ENCODE measurements at places on chromosomes 5 and 9.

- no peak for DNase-seq
Measured at GRCh38 chr9:36152741-36153438, 16.3 kb upstream of the CCIN start.

DNA sequence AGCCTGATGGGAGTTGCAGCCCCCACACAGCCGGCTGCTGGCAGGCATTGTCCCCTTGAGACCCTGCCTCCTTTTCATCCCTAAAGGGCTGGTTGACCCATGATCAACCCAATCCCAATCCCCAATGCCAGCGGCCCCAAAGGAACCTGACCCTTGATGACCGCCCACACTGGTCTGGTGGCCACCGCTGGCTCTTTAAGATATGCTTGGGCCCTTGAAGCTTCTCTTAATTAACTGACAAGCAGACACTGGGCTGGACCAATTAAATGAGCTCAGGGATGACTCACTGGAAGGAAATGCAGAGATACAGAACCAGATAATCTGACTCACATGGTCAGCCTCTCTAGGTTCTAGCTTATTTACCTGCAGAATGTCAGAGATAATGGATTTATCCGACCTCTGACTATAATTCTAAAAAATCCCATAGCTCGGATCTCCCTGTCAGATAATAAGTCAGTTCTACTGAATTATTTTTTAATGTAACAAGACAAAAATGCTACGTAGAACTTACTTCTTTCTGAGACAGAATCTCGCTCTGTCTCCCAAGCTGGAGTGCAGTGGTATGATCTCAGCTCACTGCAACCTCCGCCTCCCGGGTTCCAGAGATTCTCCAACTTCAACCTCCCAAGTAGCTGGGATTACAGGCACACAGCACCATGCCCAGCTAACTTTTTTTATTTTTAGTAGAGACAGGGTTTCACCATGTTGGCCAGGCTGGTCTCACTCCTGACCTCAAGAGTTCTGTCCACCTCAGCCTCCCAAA, 11.1 kb upstream of the MLANA start:
- DNase-seq: peak; percentile 94

DNA sequence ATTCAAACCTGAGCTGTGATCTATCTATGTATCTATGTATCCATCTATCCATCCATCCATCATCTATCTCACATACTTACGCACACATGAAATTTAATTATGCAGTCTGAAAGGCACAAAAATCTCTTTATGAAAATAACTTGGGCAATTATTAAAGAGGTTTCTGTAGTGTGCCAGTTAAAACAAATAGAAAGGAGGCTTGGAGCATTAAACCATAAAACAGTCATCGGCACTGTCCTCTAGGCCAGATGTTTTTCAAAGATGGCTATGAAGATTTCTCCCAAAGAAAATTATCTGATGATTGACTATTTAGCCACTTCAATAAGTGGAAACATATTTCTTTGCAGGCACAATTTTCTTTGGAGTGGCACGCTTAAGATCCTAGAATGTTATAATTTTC, 392.5 kb upstream of the RPS23 start:
- DNase-seq: no peak

DNA sequence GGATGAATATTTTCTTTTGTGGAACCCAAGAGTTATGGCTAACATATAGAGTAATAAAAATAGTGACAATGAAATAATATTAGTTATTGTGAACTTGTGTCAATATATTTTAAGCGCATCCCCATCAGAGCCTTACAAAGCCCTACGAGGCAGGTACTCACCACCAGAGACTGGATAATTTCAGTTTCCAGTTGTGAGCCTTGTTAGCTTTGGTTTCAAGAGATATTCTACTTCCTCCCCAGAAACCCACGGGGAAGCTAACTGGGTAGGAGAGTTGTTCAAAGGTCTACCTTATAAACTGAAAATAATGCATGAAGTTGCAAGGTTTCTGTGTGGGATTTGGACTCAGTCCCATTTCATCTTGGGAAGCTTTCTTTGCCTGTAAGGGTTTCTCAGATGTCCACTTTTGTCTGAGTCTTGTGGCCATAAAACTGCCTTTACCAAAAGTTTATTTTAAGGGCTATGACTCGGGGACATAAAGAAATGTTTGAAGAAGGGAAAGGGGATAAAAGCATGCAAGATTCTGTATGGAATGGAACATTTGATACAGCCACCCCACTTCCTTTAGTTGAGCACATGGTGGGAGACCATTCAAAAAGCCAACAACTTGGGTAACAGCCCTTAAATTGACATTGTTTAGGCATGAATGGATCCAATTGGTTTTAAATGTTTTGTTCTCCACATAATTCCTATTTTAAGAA, 57.4 kb upstream of the ANKRD55 start:
- peak; percentile 70 for DNase-seq
